ENCODE measurements at places on chromosomes 12 and 14.
A peak's percentile ranks its signal among the peaks of the same experiment; 100 is the strongest.

DNA sequence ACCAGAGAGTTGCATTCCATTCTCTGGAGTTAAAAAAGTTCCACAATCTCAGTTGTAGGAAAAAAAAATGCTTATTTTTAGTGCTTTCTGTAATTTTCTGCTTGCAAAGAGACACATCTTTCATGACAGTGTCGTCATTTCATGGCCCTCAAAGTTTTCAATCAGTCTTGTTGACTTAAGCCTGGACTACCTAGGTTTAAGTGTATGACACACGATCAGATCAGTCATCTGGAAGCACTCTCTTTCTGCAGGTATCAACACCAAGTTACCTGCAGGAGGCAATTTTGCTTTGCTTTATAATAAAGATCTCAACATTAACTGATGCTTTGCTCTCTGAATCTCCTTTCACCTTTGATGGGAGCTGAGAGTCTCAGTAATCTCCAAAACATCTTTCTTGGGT, 251.6 kb downstream of the BCAT1 start:
- DNase-seq: no peak

GRCh38 chr12:111411185-111411764, 5.6 kb downstream of the SH2B3 start:
- DNase-seq: no peak

DNA sequence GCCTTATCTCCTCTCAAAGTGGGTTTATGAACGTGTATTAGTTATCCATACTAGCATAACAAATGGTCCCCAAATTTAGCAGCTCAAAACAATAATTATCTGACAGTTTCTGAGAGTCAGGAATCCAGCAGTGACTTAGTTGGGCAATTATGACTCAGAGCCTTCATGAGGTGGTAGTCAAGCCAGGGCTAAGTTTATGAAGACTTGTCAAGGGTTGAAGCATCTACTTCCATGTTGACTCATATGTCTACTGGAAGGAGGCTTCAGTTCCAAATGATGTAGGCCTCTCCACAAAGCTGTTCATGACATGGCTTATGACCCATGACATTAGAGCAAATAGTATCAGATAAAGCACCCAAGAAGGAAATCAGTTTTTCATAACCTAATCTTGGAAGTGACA, 73.2 kb downstream of the IPO8 start:
- DNase-seq: no peak

- no peak for DNase-seq
These were observed 1.2 kb upstream of the NOP2 start for GRCh38 chr12:6569312-6569711.

DNA sequence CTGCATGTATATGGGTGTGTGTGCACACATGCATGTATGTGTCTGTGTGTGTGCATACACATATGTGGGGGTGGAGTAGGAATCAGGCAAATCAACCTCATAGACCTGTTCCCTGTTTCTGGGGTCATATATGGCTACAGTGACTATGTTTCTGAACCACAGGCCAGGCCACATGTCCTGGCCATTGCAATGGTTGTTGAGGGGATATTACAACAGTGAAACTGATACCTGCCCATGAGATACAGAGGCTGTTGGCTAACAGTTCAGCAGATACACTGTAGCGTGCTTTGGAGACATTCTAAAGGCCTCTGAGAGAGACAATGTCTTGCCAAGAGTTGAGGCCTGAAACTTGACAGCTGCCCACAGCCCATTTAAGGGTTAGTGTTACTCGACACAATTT, 47.3 kb upstream of the FOS start:
- DNase-seq: no peak

DNA sequence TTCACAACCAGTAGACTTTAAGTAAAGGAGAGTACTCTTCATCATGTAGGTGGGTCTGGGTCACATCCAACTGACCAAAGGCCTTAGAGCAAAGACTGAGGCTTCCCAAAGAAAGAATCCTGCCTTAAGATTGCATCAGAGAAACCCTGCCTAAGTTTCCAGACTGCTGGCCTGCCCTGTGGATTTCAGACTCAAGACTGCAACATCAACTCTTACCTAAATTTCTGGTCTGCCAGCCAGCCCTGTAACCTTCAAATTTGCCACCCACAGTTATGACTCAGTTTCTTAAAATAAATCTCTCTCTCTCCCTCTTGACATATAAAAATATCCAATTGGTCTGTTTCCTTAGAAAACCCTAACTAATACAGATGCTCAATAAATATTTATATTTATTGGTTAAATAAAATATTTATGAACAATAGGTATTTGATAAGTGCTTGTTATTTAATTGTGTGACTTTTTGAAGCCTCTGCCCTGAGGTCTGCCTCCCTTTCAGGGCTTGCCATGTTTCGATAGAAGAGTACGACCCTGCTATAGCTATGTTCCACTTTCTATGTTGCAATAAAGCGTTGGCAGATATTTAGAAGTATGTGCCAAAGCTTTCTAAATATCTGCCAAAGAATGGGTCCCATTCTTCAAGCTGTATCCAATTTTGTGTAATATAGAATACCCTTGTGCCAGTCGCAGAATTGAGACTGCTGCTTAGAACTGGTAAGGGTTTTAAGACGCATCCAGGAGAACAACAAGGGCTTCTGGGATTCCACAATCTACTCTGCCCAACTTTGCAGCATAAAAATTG, 65.7 kb downstream of the TMEM30B start:
- DNase-seq: no peak

- no peak for DNase-seq
These were observed 7.1 kb downstream of the NR2C1 start for GRCh38 chr12:95066091-95066855.

DNA sequence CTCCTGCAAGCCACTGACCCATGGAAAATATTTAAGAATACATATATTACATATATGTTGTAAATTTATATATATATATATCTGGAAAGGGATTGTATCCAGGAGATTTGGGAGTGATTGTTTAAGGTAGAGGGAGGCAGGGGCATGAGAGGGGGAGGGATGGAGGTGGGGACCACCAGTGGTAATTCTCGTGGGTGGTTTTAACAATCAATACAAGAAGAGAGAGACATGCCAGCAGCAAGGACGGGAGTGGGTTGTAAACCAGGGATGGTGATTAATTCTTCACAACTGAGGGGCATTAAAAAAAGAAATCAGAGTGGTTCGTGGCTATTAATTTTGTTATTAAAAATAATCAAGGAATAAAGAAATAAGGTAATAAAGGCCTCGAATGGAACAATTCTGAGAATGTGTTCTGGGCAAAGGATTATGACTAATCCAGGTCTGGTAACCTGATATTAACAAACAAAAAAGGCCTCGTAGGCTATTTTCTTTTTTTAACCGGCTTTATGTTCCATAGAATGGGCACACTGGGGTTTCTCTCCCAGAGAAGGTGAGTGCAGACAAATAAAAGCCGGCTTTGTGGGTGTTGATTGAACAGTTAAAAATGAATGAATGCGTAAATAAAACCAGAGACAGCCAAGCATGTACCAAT, 8.3 kb upstream of the RTL1 start:
- no peak for DNase-seq

DNA sequence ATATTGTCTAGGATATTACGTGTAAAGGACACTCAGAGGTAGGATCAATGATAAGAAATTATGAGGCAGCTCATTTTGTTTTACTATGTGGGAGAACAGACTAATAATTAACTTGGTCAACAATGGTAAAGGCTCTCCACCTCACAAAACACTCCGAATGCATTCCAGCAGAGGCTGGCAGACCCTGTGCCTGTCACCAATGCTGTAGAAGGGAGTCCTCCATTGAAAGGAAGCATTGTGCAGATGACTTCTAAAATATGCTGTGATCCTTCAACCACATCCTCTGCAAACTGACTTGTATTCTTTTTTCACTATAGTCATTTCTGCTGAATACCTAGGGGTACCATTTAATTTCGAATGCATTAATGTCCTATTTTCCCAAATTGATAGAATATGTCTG, 119.6 kb upstream of the EEA1 start:
- no peak for DNase-seq

DNA sequence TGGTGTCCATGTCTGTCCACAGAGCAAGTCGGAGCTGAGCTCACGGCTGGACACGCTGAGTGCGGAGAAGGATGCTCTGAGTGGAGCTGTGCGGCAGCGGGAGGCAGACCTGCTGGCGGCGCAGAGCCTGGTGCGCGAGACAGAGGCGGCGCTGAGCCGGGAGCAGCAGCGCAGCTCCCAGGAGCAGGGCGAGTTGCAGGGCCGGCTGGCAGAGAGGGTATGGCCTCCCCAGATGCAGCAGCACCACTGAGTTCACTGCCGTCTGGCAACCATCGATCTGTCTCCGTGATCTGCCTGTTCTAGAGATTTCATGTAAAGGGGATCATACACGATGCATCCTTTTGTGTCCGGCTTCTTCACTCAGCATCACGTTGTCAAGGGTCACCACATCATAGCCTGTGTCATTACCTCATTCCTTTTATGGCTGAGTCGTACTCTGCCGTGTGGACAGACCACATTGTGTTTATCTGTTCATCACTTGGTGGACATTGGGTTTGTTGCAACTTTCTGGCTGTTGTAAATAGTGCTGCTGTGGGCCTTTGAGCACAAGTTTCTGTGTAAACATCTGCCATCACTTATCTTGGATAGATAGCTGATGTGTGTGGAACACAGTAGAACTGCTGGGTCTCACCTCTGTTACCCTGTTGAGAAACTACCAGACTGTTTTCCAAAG, 21.9 kb downstream of the HIP1R start:
- no peak for DNase-seq

- peak; percentile 77 for DNase-seq
These were observed 4.4 kb downstream of the TNS2 start for GRCh38 chr12:53054112-53054878.

GRCh38 chr12:131105351-131105735, 151.6 kb downstream of the ADGRD1 start:
- DNase-seq: no peak
